ENCODE measurements at places on chromosomes 5 and 9.

- no peak for DNase-seq
These were observed 16.9 kb upstream of the FBP1 start for GRCh38 chr9:94656200-94656599.

DNA sequence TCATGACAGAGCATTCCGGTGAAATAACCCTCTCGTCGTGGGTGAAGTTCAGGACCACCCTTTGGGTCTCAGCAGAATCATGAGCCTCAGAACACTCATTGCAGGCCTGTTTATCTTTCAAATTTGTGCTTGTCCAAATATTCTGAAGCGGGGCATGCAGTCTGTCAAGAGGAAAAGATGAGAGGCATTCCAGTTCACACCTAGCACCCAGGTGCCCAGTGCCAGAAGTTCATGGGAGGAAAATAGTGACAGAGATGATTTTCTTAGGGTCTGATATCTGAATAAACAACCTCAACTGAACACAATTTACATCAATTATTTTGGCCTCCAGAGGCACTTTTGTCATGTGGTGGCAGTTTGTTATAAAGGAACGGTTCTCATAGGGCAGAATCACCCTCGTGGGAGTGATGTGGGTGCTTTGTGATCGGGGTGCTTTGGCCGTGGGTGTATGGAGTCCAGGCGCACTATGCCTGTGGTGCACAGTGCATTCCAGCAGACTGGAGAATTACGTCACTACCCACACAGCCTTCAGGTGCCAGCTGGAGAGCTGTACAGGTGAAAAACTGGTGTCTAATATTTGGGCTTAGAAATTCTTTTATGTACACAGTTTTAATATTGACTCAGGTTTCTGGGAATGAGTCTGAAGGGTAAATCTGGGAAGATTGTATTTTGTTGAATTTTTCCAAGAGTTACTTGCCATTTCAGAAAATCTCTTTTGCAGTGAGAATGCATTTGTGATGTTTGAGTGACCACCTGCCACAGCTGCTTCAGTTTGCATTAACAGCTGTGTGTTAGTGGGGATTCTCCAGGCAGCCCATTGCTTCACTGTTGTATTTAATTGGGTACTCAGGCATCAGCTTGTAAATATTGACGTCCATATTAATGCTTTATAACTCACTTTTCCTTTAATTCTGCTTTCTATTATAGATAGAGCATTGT lies 289.3 kb downstream of the FANCC start:
- no peak for DNase-seq

DNA sequence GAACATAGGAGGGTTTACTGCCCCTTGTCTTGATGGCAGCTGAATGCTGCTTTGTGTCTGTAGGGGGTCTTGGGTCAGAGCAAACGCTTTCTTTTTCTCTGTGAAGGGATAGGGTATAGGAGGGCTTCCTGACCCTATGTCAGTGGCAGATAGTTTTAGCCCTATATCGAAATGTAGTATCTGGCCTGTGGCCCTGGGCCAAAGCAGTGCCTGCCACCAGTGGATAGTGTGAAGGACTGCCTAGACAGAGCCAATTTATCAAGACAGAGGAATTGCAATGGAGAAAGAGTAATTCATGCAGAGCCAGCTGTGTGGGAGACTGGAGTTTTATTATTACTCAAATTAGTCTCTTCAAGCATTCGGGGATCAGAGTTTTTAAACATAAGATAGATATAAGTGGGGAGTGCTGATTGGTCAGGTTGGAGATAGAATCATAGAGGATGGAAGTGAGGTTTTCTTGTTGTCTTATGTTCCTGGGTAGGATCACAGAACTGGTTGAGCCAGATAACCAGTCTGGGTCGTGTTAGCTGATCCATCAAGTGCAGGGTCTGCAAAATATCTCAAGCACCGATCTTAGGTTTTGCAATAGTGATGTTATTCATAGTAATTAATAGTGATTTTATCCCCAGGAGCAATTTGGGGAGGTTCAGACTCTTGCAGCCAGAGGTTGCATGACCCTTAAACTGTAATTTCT lies 178.5 kb downstream of the GDNF start:
- no peak for DNase-seq

DNA sequence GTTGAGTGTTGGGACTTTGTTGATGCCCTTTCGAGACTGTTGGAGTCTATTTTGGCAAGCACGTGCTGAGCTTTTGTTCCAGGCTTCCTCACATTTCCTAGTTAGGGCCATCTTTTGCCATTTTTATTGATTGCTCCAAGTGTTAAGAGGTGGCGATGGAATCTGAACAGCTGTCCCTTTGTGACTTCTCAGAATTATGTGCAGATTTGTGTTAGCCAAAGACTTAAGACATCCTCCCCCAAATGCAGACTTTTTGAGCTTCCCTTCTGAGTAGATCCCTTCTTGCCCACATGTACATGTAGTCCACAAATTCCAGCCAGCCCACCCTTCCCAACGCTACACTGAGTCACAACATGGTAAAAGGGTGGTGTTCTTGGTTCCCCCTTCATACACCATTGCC lies 59.2 kb downstream of the SPIN1 start:
- DNase-seq: no peak

DNA sequence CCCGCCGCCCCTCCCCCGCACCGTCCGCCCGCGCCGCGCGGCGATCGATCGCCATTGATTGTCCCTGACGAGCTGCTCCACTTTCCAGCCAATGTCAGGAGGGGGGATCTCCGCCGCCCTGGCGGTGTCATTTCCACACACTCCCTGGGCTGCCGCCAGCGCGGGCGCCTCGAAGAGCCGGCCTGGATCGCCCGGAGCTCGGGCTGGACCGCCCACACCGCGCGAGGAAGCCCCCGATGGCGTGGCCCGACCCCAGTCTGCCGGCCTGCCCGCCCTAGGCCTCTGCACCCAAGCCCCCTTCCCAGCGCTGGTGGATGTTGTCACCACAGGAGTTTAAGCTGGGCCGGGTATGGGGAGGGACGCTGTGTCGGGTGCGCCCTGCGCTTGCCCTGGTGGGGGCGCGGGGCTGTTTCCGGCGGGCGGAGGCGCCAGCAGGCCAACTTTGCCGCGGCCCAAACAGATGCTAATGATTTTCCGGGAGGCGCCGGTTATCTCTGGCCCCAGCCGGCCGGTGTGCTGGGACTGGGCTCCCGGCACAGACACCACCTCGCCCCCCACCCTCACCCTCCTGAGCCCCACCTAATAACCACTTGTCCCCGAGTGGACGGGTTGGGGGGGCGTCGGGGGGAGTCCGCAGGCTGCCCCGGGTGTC lies 10.6 kb upstream of the CXXC5 start:
- DNase-seq: no peak

DNA sequence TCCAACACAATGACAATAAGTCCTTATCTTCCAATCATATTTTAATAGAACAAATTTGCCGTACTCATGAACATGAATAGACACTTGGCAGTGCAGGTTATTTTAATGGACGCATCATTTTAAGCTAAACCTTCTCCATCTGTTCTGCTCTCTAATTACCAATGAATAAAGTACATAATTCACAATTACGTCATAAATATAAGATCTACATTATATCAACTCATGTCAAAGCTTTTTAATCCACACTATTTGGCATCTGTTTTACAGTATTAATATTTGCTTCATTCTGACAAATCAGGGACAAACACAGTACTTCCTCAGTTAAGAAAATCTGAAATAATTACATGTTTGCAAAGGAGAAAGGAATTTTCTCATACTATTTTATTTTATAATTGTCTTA lies 344.1 kb upstream of the DMAC1 start:
- no peak for DNase-seq

- DNase-seq: no peak
These were observed 106.7 kb upstream of the PHYKPL start for GRCh38 chr5:178339272-178339671.

GRCh38 chr5:37945446-37945845 lies 105.6 kb upstream of the GDNF start:
- DNase-seq: no peak

DNA sequence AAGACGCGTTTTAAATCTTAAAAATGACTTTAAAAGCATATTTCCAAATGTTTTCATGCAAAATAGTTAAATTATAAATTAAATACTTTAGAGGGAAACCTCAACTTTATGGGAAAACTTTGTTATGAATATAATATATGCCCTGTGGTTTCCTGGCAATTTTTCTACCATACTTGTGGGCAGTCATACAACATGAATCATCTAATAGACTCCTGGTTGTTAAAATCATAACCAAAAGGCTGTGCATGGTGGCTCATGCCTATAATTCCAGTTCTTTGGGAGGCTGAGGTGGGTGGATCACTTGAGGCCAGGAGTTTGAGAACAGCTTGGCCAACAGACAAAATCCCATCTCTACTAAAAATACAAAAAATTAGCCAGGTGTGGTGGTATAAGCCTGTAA lies 18.2 kb downstream of the ATP10B start:
- no peak for DNase-seq

DNA sequence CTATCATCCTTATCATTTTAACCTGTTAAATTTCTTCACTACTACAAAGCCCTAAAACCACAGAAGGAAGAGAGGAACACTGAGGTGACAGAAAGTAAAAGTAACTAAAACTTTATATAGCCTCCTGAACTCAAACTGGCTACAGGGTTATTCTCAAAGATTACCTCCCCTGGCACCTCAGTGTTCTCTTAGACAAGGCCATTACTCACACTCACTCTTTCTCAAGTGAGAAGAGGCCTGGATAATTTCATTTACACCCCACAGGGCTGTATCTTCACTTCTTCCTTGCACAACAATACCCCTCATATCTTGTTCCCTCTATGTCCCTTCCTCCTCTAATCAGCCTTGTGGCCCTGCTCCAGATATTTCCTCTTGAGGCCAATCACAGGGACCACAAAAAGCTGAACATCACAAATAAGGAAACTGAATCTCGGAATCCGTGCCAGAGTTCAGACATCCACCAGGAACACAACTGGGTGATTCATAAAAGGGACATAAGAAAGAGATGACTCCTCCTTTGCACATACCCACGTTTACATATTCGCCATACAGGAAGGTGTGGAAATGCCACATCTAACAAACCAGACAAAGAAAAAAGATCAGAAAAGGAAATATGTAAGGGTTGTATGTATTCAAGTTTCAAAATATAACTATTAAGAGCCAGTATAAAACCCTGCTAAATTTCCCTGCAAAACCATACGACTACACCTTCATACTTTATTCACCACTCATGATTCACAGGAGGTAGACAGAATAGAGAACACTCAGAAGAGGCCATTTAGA lies 1.7 kb upstream of the KLHL3 start:
- DNase-seq: no peak

GRCh38 chr5:79109527-79110492 lies 1.8 kb upstream of the BHMT start:
- DNase-seq: no peak

DNA sequence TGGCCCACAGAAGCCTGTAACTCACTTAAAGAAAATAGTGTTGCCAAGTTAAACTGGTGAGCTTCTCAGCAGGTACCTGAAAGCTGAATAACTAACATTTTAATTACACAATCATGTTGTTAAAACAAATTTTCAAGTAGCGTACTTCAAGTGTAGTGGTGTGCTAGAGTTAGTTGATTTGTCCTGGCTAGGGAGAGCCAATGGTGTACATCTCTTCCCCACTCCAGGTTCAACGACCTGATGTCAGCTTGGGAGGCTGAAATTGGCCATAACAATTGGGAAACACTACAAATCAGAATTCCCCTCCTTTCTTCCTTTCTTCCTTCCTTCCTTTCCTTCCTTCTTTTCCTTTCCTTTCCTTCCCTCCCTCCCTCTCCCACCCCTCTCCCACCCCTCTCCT lies 295.3 kb upstream of the SLC24A2 start:
- DNase-seq: no peak

- DNase-seq: no peak
These were observed 42.9 kb downstream of the RIC1 start for GRCh38 chr9:5671711-5672353.

DNA sequence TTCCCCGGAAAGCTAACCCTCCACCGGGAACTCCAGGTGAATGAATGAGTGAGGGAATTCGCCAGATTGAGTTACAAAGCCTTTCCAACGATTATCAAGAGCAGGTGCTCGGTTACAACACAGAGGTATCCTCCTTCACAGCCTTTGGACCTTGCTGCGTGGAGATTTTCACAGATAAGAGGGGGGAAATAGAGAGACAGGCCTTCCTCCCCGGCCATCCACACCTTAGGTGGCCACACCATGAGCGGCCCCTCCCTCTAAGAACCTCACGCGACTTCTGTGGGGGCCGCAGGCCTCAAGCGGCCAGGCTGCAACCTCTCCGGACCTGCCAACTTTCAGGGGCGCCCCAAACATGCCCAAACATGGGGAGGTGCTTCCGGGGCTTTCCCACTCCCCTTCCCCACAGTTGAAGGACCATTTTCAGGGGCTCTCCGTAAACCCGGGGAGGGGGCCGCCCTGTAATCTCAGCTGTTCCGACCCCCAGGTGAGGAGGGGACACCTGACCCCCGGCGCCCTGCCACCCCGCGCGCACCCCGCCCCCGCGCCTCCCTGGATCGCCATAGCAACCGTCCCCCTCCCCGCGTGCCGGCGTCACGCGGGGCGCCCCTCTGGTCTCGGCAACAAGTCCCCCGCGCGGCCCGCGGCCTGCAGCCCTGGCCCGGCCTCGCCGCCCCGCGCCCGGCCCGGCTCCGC lies 603 bp downstream of the DENND1A start:
- no peak for DNase-seq

GRCh38 chr9:21728781-21729180 lies 73.7 kb upstream of the MTAP start:
- DNase-seq: no peak

GRCh38 chr5:15564957-15565356 lies 65.0 kb downstream of the FBXL7 start:
- DNase-seq: no peak

GRCh38 chr5:134113363-134113889 lies 1.1 kb upstream of the TCF7 start:
- no peak for DNase-seq

DNA sequence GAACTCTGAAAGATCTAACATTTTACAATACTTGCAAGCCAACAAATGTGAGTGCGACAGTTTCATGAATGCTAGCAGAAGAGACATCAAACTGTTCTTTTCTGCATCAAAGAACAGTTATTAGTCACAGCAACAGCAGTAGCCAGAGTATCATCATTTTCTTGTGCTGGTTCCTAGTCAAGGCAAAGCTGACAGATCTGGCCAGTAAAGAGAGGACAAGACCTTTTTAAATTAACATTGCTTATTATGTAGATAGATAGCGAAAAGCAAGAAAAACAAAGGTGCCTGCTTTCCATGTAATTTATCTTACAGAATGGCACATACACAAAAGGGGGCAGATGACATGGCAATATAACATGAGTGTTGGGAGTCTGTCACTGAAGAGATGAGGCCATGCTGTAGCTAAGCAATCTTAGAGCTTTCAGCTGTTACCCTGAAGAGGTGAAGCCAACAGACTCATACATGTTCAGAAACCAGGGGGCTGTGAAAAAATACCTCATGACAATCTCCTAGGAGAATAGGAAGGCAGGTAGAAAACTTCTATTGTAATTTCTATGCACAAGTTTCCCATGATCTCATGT lies 626.6 kb upstream of the TYRP1 start:
- no peak for DNase-seq

- no peak for DNase-seq
These were observed 186.3 kb downstream of the SGCD start for GRCh38 chr5:156513123-156513815.

GRCh38 chr9:69379270-69379982 lies 54.4 kb downstream of the ENTREP1 start:
- no peak for DNase-seq
